ENCODE measurements at places on chromosomes 16 and 17. TPM values are rescaled to one million over a fixed set of nuclear protein-coding genes. Genes with fewer than 3 reads are reported as not detected.

Gene OR1A1
- not detected for polyA plus RNA-seq

Gene ABCC11
- polyA plus RNA-seq, result 0.18 TPM

Gene P3H4
- polyA plus RNA-seq, result 39.5 TPM

Gene KRT28
- not detected for polyA plus RNA-seq

Gene TAC4
- 1.8 TPM for polyA plus RNA-seq

Gene ZSCAN10
- 0.08 TPM for polyA plus RNA-seq

Data from forelimb muscle (tissue), 1 donor.